Cortex of kidney (tissue), 1 donor: ENCODE measurements at places on chromosomes 3 and 15.

DNA sequence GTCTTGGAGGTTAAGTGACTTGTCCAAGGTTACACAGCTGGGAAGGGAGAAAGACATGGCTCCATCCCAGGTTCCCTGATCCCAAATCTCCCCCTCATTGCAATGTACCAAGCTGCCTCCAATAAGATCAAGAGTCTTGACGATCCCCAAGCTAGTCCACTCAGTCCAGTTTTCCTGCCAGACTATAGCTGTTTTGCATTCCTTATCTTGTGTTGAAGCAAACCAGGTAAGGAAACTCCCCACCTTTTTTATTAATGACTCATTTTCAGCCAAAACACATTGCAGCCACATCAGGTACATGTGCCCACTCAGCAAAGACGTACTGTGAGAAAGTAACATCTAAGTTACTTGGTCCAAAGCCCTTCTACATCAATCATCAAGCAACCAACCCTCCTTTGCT lies 41.9 kb downstream of the LIPC start:
- no peak for DNase-seq

GRCh38 chr3:30770387-30770786 lies 124.1 kb downstream of the GADL1 start:
- DNase-seq = no peak

DNA sequence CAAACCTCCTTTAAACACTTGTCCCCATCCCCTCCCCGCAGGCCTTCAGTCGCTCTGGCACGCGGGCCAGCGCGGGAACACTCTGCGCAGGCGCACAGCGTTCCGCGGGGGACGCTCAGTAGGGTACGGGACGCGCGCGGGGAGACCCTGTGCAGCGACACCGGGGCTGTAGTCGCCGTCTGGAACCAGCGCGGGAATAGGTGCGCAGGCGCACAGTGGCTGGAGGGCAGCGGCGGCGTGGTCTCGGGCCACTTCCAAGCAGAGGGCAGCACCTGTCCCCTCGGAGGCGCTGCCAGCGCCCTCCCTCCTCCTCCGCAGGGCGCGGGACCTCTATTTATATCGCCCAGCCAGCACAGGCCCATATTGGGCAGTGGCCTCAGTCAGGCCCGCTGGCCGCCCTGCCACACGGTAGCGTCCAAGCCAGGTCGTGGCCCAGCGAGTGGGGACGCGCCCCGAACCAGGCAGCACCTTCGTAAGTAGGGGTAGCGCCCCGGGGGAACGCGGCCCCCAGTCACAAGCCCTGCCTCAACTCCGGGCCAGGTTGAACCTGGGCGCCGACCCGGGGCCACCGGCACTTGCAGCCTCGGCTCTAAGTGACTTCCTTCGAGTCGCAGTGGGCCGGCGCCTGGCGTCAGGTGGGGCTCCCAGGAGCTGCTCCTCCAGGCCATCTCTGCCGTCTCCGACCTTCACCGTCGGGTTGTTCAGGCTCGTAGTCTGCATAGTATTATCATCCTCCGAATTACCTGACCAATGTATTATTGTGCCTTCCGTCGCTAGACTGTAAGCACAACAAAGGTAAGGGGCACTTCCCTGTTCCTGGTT lies at the start of gene KBTBD12:
KBTBD12 (plus strand) TSS at position 118 of the 822 bp plus-strand sequence. CDS start 7,830 bp downstream, outside the sequence.
- DNase-seq = no peak

DNA sequence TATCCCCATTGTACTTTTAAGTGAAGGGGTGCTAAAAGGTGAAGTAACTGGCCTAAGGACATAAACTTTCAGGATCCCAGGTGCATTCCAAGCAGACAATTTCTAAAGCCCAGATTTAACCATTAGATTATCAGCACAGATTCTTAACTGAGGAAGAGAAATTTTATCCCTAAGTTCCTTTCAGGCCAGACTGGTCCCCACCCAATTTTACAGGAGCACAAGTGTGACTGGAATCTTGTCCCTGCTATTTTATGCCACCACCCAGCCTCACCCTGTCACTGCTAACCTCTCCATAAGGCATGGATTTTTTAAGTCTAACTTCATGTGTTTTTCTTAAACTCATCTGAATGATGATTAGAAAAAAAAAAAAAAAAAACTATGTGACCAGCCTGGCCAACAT lies 37.1 kb upstream of the ATP1B3 start:
- no peak for DNase-seq

DNA sequence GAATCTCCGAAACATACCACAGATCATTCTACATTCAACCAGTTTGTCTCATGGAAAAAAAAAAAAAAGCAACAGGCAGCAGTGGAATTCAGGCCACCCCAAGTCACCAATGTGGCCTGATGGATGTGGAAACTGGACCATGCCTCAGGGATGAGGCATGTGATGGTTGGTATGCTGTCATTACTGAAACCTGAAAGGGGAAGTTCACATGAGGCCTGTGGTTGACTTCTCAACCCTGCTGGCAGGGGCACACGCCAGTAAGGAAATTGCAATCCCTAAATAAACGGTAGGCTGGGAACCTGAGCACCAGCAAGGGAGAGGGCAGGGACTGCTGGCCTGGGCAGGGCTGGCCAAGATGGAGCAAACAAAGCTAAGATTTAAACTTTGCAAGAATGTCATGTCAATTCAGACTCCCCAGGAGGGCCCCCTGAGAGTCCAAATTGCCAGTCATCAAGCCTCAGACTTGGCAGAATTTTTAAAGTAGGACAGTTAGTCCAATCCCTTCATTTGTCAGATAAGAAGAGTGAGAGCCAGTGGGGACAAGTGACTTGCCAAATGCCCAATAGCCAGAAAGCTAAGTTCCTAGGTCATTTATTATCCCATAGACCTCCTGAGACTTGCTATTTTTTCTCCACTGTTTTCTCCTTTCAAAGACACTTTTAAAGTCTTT lies 310.4 kb downstream of the ERC2 start:
- DNase-seq = no peak

GRCh38 chr3:49461443-49462171 lies 8.5 kb upstream of the DAG1 start:
- DNase-seq = no peak

DNA sequence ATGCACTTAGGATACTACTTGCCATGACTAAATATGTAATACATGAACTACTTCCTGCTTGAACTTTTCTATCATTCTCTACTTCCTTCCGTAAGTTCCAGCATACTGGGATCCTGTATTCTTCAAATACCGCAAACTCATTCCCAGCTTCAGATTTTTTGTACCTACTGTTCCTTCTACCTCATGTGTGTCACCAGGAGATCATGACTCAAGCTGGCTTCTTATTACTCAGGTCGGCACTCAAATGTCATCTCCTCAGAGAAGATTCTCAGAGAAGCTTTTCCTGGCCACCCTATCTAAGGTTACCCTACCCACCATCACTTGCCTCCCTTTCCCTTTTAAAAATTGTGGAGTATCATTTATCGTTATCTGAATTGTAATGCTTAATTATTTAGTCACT lies 66.7 kb downstream of the RFX7 start:
- DNase-seq = no peak

DNA sequence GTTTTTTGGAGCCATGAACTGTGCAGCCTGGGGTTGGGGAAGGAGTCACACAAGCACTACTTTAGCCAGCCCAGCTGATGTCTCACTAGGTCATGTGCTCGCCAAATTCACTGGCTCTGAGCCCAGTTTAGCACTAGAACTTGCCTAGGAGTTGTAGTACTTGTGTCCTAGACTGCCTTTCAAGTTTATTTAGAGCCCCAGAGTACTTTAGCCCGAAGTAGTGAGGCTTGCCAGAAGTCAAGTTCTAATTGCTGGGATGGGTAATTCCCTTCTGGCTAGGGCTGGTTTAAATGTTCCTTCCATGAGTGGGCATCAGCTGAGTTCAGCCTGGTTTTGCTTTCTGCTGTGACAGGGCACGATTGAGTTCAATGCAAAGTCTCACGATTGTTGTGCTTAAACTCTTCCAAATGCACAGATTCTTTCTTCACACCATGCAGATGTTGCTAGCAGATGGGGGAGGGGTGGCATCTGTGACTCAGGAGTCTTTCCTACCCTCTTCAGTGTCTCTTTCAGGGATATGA lies 228.2 kb upstream of the ZPLD1 start:
- no peak for DNase-seq

GRCh38 chr3:126167566-126167965 lies 12.8 kb downstream of the ALDH1L1 start:
- no peak for DNase-seq
